ENCODE measurements at places on chromosomes 4 and X. TPM values are rescaled to one million over a fixed set of nuclear protein-coding genes. Genes with fewer than 3 reads are reported as not detected.

DNA sequence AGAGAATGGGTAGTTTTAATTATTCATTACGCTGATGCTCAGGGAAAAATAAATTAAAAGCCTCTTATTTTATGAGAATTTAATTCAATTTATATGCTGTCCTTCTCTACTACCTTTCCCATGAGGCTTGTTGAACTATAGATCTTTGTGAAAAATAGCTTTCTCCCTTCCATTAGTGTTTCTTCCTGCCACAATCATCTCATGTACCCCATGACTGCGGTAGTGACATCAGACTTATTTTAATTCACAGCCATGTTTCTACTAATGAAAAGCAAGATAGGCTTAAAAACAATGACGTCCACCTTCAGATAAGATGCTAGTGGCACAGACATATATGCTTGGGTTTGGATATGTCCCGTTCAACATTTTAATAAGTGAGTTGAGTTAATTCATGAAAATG is 87.4 kb upstream of the TMEM47 start:
- DNase-seq, result no peak

GRCh38 chr4:62912531-62912930 is 1496.7 kb downstream of the TECRL start:
- DNase-seq, result no peak

- no peak for DNase-seq
These were observed 541.4 kb downstream of the ADGRL3 start for GRCh38 chr4:61741327-61742096.

THOC2 gene
- total RNA-seq, result 77.8 TPM

DNA sequence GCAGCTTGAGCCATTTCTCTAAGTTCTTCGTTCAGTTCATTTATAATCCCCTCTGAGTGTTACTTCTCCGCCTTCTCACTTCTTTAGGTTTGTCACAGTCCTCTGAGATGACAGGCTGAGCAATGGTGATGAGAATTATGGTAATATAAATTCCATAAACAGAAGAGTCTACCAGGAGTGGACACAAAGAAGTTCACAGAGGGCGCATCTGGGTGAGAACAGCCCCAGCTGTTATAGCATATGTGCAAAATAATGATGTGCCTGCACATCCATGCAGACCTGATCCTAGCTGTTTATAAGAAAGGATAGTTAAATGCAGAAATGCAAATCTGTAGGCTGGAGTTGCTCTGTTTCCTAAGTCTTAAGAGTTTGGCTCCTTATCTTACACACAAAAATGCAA is 377.5 kb downstream of the KCNIP4 start:
- DNase-seq, result no peak

DNA sequence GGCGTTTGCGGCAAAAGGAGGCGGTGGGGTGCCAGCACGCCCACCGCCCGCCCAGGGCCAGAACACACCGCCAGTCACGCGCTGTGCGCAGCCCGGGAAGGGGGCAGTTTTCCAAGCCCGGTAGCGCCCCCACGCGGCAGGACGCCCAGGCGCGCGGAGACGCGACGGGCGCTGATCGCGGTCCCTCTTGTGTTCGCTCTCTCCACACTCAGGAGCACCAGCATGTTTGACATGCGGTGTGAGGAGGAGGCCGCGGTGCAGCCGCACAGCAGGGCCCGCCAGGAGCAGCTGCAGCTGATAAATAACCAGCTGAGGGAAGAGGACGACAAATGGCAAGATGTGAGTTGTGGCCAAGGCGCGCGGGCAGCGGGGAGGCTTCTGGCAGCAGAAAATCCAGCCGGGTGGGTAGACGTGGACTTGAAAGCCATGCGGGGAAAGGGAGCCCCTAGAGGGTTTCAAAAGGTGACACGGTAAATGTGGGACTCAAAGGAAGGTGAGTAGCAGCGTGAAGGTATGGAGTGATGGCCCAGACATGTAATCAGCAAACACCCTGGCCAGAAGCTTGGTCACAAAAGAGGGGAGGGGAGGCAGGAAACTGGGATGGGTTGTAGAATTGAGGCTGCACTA is 104.1 kb downstream of the PHOX2B start:
- DNase-seq, result peak; percentile 51

DNA sequence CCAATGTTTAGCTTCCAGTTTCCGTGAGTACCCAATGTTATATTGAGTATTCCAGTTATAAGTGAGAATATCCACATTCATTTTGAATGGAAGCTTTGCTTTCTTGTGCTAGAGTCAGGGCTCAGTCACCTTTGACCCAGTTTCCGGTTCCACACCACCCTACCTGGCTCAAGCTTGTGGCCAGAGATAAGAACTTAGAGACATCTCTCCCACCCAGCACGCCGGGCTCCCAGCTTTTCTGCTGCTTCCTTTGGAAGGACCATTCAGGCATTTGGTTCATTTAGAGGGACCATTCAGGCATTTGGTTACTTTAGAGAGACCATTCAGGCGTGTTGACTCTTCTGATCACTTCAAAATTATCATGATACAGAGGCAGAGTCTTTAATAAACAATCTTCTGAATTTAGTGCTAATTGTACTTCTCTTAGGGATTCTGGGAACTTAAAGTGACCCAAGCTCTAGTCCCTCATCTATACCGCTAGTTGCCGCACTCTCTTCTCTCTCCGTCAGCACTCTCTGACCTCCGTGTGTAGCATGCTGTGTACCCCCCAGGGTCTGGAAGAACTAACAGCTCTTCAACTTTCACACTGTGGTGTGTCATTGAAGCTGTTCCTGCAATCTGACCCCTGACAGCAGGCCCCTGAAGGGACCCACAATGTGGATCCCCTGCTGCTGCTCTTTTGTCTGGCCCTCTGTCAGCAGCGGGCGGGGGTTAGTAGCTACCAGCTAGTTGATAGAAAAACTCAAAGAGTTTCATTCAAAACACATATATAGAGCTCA is 943.1 kb downstream of the ARAP2 start:
- no peak for DNase-seq

DNA sequence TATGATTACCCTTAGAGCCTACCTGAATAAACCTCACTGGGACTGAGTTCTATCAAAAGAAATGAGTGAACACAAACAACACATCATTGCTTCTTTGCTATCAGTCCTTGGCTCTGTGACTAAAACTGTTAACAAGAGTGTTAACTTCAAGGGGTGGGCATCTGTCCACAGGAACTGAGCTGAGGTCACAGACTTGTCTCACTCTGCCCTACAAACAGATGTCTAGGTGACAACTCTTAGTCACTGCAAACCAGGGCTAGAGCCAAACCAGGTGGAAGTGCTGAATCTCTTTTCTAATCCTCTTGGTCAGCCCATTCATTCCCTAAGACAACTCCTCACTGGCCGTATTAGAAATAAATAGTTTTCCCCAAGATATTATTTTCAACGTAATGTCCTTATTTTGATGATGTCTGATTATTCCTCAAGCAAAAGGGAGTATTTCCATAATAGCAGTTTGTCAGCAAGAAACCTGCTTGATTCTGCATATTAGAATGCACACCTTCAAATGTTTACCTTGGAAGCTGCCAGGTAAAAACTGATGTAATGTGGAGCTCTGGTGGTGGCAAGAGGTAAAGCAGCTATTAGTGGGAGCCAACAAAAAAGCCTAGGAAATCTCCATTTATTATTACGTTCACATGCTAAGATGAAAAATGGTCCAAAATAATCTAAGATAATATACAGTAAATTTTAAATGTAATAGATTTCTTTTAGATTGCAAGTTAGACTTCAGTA is 4.0 kb downstream of the COL25A1 start:
- DNase-seq, result no peak

MFAP3L gene
- 1.2 TPM for total RNA-seq

CLRN2 gene
- total RNA-seq, result not detected

DNA sequence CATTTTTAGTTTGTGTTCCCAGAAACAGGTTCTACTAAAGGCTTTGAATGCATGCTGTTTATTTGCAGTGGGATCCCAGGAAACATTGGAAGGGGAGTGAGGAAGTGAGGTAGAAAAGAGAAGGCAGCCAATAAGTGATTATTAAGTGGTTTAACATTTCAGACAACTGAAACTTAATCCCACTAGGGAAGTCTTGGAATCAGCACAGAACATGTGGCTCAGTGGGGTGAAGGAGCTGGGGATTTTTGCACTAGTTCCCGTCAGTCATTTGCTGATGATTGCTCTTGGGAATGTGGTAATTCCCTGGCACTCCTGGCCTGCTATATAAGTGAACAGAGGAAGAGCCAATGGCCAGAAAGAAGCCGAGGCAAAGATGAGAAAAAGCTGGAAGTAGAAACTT is 1053.0 kb upstream of the IGFBP7 start:
- no peak for DNase-seq

DNA sequence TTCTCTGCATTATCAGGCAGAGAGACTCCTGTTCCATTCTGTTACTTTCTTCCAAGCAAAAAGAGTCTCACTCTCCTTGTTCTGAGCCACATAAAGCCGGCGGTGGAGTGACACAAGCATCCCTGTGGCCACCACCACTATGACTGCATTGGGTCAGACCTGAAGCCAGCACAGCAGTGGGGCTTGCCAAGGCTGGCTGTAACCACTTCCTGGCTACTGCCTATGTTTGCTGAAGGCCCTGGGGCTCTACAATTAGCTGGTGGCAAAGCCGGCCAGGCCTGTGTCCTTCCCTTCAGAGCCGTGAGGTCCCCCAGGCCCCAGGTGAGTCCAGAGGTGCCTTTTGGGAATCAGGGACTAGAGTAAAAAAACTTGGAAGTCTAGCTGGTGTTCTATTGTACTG is 31.8 kb downstream of the PLAC8 start:
- DNase-seq, result peak; percentile 10

GRCh38 chrX:46865281-46865680 is 28.4 kb downstream of the RP2 start:
- no peak for DNase-seq

- DNase-seq, result peak; percentile 28
These were observed 83.2 kb downstream of the TMEM131L start for GRCh38 chr4:153549405-153549804.

TASL gene
- 2.6 TPM for total RNA-seq

DNA sequence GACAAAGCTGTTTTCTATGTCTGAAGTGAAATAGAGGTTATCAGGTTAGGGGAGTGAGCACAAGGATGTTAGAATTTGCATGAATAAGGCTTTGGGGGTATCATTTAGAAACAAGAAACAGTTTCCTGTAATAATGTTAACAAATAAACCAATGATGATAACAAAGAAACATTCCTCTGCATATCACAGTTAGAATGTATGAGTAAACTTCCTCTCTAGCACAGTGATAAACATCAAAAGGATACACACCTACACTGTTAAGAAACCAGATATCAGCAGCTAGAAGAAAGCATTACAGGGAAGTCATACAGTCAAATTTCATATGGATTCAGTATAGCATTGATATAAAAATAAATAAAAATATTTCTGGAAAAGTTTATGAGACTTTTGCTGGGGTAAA is 340.0 kb upstream of the MAGEB16 start:
- DNase-seq, result no peak

GRCh38 chrX:115191490-115192243 is 2.5 kb downstream of the RBMXL3 start:
- DNase-seq, result no peak

CSAG2 gene
- total RNA-seq, result not detected

ARMCX4 gene
- total RNA-seq, result 10.0 TPM

DNA sequence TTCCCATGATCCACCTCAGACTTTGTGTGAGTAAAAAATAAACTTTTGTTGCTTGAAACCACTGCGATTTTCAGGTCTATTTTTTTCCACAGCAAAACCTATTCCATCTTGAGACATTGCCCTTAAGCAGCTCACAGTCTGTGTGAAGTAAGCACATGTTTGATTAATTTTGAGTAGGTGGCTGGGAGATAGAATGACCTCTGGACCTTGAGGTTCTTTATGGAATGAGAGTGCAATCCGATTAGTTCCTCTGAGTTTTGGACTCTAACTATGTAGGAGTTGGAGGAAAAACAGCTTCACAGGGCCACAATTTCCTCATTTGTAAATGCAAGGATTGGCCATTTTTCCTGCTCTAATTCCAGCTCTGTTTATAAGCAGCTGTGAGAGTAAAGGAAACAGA is 234.1 kb upstream of the IGFBP7 start:
- DNase-seq, result no peak

DNA sequence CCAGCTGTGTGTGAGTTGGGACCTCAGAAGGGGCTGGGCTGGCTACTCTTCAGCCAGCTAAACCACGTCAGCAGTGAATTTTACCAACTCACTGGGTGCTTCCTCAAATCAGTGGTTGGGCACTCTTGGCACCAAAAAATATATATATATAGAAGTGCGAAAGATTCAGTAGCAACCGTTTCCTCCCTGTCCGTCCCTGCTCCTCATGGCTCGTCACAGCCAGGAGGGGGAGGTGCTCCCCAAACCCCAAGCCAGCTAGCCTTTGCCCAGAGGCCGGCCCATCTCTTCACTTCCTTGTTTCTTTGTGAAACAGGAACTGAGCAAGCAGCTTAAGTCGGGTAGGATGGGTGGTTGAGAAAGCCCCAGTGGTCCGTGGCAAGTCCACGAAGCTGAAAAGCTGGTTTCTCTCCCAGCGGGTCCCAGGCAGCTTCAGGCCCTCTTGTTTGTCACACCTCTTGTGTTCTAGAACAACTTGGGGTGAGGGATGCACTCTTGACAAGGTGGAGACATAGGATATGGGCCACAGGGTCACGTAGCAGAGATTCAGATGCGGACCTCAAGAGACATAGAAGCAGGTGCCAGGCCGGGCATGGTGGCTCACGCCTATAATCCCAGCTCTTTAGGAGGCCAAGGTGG is 6.8 kb upstream of the SASH3 start:
- peak; percentile 54 for DNase-seq

- no peak for DNase-seq
These were observed 142.6 kb downstream of the CORIN start for GRCh38 chr4:47695260-47695659.

DNA sequence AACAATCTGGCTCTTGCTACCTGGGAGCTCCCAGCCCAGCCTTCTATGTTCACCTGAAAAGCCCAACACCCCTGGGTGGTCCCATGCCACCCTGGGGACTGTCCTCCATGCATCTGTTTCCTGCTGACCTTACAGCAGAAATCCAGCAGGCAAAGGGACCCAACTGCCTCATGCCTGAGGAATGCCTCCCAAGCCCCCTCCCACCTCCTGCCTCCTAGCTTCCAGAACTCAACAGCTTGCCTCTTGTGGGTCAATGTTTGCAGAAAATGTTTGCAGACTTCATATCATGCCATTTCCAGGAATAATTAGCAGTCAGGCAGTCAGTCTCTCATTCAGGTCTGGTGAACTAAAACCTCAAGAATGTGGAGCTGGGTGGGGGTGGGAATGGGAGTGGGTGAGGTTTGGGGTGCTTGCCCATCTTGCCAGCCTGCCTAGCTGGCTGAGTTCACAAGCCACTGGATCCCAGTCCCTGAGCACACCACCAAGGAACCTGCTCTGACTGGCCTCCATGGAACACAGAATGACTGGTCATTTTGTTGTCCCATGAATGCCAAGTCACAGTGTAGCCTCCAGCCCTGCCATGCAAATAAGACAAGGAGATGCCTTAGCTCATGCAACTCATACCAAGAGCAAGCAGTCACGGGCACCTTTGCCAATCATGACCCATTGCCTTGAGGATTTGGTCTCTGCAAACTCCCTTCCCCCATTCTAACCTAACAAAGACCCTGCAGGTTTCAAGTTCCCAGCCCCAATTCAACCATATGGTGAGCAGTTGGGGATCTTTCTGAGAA is 12.1 kb upstream of the PLAC1 start:
- no peak for DNase-seq

SNCA gene
- 0.37 TPM for total RNA-seq

PFKFB1 gene
- total RNA-seq, result 1.6 TPM
